ENCODE measurements at places on chromosomes 12 and 14.

DNA sequence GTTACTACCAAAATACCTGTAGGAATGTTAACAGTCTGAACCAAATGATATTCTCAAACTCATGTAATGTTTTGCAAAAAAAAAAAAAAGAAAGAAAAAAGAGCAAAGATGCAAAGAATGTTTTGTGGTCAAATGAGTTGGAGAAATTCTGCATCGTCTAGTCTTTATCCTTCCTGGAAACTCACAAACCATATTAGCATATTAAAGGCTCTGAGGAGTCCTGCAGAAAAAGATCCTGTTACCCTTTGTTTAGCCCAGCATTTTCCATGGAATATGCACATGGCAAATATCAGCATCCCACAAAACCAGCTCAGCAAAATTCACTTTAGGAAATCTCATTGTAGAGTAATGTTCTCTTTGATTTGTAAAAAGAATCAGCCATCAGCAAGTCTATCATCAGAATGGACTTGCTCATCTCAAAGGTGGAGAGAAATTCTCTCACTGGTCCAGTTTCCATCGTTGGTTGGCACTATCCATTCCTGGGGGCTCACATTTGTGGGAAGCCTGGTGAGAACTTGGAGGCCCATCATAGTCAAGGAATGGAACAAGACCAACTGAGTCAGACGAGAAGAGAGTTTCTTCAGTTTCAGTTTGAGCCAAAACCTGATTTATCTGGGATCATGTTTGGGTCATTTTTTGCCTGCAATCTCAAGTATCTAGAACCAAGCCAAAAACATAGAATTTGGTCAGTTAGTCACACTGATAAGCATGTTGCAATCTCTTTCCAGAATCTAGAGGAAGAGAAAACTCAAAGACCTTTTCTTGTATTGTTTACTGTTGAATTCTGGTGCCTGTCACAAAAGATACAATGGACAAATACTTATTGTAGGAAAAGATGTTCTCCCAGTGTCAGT is 129.8 kb downstream of the TBX5 start:
- no peak for DNase-seq

DNA sequence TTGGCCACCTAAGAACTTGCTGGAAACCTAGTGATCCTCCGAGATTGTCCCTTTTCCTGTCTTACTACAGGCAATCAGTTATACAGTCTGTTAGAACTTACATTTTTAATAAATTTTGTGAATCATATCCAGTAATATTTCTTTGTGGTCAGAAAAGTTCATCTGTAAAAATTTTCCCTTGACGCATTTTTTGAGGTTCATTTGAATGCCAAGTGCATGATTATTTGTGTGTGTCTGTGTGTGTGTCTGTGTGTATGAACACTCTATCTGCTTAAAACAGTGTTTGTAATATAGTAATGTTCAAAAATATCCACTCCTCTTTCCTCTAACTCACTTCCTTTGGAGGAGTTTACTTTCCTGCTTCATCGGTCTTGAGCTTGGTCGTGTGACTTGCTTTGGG is 468.7 kb upstream of the FLRT2 start:
- DNase-seq: no peak

GRCh38 chr12:76152181-76152807 is 67.8 kb upstream of the NAP1L1 start:
- DNase-seq: no peak

DNA sequence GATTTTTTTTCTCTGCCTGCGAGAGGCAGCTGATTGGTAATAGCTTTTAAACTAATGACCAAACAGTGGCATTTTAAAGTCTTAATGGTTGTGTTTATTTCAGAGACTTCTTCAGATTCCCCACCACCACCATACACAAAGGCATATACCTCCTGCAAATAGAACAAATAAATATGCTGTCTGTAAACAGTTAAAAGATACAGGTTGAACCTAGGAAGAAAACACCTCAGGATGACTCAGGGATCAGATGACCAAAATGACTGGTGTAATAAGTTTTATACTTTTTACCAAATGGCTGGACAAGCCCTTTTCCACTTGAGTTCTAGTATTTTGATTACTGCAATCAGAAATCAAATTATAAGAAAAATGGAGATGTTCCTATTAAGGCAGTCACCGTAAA is 364.1 kb downstream of the PAWR start:
- no peak for DNase-seq

- no peak for DNase-seq
Measured at GRCh38 chr14:68458840-68459469, 333.9 kb downstream of the ZFP36L1 start.

DNA sequence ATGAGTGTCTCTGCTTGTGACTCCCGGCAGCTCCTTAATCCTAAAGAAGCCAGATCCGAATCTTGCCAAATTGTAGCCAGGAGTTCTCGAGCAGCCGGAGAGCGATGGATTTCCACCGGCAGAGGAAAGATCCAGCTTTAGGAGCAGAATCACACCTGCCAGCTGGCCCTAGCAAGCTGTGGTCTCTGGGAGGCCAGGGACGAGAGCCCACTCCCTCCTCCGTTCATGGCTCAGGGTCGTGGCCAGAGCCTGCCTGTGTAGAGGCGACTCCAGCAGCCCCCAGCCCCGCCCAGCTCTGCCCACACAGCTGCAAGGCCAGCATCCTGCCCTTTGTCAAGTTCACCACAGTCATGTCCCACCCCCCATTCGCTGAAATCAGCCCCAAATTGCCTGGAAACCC is 121.0 kb downstream of the SCARB1 start:
- no peak for DNase-seq

DNA sequence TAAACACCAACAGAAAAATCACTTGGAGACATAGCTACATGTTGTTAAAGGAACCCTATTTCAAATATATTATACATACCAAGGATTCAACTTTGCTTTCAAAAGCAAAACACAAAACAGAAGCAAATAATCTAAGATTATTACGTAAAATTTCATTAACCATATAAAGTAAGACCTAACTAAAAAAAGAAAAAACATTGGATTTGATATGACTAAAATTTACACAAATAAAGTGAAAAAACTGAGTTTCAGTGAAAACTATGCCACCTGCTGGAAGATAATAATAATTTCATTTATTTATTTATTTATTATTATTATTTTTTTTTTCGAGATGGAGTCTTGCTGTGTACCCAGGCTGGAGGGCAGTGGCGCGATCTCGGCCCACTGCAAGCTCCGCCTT is 45.2 kb downstream of the WDHD1 start:
- no peak for DNase-seq

DNA sequence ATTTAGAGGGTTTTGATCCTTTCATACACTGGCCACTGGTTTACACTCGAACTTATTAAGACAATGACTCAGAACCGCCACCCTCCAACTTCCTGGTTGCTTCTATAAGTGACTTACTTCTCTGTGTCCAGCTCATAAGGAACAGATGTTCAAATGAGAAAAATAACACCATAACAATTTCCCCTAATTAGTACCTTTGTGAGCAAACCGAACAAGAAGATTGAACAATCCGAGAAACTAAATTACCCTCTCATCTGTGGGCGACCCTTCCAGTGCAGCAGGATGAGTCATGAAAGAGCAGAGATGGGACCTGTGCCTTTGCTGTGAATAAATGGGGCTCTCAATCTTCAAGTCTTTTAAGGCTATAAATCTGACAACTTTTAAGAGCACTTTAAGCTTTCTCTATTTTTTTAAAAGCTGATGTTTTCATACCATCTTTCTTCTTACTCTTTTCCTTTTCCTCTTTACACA is 146.8 kb upstream of the RASSF8 start:
- DNase-seq: no peak

DNA sequence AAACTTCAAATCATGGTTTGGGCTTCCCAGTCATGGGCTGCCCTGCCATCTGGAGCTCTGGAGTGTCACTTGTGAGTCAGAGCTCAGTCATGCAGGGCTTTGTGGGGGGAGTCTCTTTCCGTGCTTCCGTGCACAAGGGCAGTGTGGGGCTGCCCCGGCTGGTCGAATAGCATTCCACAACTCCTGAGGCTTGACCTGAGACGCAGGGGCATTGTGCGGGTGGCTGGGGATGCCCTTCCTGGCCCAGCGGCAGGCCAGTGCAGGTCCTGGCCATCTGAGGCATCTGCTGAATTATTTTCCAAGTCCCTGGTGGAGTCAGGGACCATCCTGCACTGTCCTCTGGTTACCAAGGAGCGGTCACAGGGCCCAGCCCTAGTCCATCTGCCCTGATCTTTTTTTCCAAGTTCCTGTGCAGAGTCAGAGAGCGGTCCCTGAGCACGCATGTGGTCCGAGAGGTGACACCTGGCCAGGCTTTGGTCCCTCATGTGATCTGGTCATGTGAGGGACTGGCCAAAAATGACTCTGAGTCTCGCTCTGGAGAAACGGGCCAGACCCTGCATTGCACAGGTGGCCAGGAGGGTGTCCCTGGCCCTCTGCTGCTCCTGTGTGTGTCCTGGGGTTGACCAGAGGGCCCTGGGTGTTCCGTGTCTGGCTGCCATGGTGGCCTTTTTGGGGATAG is 167.0 kb upstream of the ALG10B start:
- no peak for DNase-seq

DNA sequence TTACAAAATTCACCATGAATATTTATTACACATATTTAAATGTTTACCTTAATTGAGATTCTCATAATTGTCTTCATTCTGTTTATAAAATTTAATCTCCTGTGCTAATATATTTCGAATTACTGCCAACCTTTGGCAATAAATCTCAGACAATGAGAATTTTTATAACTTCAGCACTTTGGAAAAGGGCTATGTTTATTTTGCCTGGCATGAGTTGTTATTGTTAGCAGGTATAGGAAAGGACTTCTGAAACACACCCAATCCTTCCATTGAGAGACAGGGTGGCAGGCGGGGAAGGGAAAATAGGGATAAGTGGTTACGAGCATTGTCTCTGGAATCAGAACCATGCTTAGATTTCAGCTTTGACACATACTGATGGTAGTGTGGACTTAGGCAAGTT is 12.1 kb upstream of the MSRB3 start:
- no peak for DNase-seq

DNA sequence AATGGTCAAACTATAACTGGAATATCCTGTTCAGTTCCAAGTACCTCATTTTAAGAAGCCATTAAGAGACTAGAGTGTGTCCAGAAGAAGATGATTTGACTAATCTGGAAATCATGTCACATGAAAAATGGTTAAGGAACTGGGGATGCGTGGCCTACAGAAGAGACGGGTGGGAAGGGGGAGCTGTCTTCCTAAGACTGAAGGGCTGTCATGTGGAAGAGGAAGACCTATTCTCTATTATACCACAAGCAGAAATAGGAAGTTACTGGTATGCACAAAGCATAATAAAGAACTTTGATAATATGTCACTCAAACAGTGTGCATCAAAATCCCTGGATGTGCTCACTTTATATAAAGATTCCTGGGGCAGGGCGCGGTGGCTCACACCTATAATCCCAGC is 50.3 kb downstream of the HECTD4 start:
- DNase-seq: no peak

DNA sequence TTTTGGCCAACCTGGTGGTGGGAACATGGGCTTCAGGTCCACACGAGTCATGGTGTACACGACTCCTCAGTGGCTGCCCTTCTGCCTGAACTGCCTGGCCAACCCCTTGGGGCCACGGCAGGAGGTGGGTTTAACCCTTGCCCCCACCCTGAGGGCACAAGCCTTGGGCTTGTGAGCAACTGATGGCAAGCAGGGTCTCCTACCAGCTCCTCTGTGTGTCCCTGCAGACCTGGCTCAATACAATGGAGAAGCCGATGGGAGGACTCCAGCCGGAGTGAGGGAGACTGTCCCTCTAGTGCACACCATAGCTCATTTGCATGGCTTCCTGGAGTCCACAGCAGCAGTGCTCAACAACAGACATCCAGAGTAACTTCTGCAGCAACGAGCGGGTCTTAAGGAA is 28.0 kb downstream of the JAG2 start:
- DNase-seq: no peak

DNA sequence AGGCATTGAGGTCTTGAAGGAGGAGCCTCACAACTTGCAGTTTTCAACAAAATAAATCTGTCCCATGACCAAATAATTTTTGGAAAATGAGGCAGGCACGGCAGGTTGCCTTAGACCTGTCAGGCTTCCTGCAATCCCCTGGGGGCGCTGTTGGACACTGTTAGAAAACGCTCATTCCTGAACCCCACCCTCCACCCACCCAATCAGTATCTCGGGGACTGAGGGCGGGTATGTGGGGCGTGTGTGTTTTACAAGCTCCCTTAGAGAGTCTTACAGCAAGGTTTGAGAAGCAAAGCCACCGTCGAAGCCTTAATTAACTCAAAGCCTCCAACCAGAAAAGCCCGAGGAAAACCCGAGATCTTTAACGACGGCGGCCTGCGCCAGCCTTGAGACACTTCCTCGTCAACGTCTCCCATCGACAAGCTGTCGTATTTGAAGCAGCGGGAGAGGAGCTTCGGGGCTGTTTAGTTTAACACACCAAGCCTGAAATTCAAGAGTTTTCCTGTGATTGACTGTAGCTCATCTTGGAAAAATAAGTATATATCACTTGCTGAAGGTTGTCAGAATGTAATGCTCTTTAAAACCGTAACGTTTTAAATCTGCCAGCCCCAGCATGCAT is 123.0 kb downstream of the GLT1D1 start:
- no peak for DNase-seq

DNA sequence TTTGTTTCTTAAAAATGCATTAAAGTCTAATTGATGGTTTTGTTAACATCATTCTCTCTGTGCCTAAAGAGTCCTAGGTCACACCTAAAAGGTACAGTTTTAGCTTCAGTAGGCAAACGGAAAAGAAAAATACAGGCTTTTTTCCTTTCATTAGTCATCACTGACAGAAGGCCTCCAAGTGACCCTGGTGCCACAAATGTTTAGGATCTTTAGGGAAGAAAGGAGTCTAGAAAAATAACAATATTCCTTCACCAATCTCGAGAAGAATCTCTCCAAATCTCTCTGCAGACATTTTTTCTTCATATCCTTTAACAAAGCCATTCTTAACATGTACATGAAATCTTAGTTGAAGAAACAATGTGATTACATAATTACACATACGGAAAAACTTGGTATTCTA is 2.0 kb downstream of the DENND5B start:
- DNase-seq: no peak

DNA sequence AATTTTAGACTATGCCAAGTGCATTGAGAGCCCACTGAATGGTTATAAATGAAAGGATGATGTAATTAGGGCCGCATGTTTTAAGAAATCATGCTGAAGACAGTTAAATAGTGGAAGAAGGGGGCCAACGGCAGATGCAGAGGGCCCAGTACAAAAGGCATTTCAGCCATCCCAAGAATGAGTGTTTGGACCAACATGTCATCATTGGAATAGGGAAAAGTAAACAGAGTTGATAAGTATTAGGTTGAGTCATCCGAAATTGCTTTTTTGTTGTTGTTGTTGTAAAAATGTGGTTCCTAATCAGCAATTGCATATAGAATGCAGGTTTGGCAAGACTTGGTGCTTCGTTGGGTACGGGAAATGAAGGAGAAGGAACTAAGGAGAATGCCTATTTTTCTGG is 29.5 kb downstream of the BMP4 start:
- no peak for DNase-seq

- no peak for DNase-seq
Measured at GRCh38 chr12:636632-637031, 26.6 kb downstream of the NINJ2 start.

All from activated naive CD4-positive, alpha-beta T cell treated with anti-CD3 and anti-CD28 coated beads, Interleukin-2, amount 50 U/mL, for 72 hours (primary cell).